CD4-positive, alpha-beta T cell treated with Interleukin-12 subunit alpha and Interleukin-12 subunit beta, for 1 hour (primary cell): ENCODE measurements at places on chromosomes 13 and 19.

DNA sequence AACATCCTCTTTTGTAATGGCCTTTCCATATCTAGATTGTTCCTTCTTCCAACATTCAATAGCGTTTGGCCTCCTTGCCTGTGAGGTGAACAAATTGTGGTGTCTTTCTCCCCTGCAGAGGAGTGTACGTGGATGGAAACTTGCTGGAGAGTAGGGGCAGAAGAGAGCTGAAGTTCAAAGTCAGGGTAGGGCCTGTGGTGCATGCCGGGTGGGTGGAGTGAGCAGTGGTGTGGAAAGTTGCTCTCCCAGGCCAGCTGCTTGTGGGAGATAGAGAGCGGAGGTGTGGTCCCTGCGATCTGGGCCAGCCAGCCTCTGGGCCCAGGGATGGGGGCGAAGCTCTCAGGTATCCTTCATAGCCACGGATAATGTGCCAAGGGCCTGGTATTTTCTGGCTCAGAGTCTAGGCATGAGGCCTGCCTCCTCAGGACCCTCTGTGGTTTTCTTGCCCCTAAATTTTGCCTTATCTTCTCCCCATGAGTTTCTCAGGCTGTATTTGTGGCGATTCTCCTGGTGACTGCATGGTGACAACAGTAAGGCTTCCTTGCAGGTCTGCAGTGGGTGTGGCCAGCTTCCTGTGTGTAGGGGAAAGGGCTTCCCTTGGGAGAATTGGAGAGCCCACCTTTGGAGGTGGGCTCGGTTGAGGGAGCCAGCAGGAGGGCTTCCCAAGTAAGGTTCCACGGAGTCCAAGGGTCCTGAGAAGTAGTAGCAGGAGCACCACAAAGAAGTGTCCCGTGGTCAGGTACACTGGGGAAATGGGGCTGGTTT lies 6.7 kb downstream of the RGCC start:
- DNase-seq, result peak; percentile 54

GRCh38 chr19:11446652-11447301 lies 11.3 kb downstream of the PRKCSH start:
- DNase-seq, result peak; percentile 40

DNA sequence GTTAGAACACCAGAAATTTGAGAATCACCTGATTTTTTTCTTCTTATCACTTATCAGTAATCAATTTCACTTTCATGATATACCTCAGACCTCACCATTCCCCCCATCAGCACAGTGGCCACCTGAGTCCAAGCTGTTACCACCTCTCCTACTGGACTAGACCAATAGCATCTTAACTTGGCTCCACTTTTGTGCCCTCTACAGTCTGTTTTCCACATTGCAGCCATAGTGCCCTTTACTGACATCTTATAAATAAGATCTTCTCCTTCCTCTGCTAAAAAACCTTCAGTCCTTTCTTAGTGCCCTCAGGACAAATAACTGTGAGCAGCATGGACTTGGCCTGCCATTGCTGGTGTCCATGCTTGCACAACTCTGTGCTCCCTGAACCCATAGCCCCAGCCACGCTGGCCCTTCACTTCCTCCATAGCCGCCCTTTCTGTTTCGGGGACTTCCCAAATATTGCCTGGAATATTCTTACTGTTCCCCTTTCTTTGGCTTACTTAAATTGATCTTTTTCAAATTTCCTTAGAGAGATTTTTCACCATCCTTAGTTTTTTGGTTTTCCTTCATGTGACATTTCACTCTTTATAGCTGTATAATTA lies 380.8 kb downstream of the LMO7 start:
- DNase-seq, result peak; percentile 3

DNA sequence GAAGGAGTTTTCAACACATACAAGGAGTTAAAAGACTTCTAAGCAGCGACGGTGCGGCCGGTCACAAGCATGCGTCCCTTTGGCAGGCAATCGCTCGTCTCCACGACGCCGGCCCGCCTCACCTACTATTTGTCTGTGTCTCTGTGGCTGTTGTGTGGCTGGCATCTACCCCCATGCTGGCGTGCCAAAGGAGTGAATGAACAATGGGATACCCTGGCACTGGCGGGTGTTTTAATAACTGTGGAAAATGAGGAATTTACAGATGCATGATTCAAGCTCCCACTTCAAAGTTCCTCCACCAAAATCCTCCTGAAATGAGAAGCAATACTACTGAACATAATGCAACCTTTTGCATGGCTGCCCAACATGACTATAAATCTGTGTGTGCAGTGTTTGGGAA lies 176.6 kb downstream of the KLF5 start:
- DNase-seq, result no peak

DNA sequence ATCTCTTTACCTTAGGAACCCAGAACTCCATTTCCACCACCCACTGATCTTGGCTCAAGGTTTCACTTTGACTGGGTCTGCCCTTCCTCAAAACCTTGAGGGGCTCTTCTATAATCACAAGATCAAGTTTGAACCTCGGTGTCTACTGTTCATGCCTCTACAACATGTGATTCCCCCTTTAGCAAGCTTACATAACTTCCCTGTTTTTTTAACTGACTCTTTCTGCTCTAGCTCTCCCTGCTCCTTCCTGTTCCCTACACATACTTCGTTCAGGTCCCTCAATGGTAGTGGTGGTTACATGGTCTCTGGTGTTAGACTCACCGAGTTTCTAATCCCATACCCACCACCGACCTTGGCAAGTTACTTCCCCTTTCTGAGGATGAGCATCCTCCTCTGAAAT lies 26.7 kb downstream of the CEACAM8 start:
- DNase-seq, result no peak

DNA sequence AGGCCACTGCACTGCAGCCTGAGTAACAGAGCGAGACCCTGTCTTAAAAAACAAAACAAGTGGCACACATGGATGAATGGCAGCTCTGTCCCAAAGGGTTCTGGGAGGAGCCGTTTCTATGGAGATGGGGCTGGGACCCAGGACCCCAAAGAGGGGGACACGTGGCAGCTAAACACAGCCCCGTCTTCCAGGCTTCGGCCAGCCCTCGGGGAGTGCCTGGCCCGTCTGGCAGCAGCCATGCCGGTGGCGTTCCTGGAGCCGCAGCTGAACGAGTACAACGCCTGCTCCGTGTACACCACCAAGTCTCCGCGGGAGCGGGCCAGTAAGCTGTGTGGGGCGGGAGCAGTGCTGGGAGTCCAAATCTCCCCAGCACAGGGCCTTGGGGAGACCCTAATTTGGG lies 82.4 kb downstream of the RYR1 start:
- no peak for DNase-seq

DNA sequence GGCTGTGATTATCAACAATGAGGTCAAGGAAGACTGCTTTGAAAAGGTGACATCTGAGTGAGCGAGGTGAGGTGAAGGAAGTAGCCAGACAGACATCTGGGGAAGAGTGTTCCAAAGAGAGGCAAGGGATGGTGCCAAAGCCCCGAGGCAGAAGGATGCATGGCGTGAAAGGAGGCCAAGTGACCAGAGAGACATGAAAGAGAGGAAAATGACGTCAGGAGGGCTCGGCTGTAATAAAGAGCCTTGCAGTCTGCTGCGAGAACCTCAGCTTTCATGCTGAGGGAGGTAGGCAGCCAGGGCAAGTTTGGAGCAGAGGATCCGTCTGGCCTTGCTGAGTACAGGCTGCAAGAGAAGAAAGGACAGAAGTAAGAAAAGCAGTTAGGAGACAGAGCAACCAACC lies 50.8 kb downstream of the FOXO1 start:
- no peak for DNase-seq

DNA sequence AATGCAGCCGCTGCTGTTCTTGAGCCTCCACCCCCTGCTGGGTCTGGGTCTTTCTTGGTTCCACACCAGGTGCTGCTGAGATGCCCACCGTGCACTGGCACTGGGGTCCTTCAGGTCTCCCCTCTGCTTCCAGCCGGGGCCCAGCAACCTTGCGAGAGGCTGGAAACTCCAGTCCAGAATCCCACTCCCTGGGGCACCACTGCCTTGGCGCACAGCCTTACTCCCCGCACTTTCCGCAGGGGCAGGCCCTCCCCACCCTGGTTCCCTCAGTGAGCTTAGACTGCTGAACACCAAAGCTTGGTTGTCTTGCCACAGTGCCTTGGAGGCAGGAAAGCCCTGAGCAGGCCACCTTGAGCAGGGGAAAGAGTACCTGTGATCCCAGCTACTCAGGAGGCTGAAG lies 60.0 kb downstream of the ANKRD10 start:
- DNase-seq, result no peak

DNA sequence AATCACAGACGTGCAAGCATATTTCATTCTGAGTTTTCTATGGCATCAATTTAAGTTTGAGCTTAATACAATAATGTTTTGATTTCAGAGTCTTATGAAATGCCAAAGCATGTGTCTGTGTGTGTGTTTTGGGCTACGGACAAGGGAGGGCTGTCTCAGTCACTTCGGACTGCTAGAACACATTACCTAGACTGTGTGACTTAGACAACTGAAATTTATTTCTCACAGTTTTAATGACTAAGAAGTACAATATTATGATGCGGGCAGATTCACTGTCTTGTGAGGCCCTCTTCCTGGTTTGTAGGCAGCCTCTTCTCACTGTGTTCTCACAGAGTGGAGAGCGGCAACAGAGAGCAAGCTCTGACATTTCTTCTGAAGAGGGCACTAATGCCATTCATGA lies 1202.0 kb downstream of the EFNB2 start:
- no peak for DNase-seq

DNA sequence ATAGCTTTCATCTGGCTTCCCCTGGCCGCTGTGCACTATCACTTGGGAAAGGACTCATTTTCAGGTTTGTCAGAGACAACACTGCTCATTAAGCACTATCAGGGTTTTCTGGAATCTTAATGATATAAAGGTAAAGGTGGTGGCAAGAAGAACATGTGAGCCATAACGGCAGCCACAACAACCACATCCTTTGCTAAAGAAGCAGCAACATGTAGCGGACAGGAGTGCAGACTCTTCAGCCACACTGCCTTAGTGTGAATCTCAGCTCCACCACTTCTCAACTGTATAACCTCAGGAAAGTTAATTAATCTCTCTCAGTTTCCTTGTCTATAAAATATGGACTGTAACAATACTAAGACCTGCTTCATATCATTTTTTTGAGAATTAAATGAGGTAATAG lies 24.1 kb upstream of the MIR17HG start:
- peak; percentile 12 for DNase-seq

DNA sequence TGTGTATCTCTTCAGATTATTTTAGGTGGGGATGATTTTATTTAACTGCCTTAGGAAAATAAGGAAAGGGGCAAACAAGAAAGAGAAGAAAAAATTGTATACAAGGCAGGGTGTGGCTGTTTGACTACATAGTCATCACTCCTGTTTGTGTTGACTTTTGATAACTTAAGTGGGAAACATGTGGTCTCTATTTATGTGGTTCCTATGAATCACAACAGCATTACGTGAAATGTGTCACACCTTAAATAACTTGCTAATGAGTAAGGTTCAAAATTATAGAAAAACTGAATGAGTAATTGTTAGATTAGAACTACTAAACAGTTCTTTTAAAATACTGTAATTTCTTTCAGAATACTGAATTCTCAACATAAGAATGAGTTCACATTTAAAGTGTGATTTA lies 69.3 kb downstream of the LMO7 start:
- no peak for DNase-seq

DNA sequence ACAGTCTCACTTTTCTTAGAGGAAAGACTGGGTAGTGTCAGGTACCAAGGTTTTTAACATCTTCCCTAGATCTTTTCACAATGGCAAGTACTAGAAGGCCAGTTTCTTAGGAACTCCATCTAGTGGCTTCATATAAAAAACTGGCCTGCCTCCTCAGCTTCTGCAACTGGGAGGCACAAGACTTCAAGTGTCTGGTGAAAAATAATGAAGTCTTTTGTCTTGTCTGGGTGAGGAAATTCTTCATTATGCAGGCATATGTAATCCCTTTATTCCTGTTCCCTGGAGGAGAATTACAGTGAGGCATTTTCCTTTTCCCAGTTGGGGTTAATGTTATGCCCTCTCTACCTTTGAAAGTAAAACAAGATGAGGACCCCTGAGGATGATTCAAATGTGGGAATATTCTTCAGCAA lies 300.5 kb downstream of the NALCN start:
- no peak for DNase-seq
